ENCODE measurements at places on chromosomes 2 and 18.

DNA sequence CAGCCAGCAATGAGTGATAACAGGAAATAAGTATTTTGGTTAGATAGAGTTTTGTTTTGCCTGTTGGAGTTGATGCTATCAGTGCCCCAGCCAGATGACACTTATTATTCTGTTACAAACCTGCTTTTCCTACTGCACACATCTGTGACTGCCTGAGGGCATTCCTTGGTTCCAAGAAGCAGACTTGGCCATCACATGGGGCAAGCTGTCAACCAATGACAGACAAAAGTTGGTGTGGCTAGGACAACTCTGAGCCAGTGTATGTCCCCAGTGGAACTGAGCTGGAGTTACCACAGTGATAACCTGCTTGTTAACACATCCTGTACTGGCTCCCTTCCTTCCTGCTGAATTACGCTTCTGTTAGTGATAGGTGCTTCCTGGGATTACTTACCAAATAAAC, 54.5 kb downstream of the FAM171B start:
- no peak for DNase-seq

DNA sequence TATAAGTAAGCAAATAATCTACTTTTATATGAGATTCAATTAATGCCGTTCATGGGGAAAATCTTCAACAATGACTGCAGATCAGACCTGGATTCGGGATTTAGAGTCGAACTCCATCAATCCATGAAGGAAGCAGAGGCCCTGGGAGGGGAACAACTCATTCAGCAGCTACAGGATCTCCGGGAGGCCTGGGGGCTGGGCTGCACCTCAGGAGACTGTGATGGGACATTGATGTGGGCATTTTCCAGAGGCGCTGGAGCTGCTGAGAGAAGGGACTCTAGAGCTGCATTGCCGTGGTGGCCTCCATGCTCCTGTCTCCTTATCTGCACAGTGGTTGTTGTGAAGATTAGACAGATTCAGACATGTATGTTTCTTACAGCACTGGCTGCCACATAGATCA, 76.9 kb downstream of the MYT1L start:
- DNase-seq: no peak

DNA sequence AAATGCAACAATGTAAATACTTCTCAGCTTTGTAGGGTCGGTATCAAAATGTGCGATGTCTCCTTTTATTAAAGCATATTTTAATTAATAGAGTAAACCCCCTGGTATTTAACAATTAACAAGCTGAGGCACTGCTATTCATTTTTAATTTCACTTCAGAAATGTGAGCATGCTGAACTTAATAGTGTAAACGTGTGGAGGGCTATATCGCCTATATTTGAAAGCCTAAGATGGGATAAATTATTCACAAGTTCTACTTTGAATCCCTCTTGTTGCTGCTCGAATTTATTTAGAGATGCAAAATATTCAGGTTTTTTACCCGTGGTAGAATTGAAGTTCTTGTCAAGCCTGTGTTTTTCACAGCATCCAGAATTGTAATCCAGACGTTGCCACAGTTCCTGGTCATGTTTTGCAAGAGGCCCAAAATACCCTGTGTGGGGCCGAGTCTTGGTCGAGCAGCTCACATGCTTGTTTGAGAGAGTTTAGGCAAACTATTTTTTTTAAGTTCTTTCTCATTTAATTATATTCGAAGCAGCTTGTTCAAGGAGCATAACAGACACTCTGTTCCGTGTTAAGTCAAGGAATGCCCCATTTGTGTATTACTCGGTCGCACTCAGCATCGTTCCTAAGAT, 2.5 kb downstream of the SALL3 start:
- DNase-seq: no peak

DNA sequence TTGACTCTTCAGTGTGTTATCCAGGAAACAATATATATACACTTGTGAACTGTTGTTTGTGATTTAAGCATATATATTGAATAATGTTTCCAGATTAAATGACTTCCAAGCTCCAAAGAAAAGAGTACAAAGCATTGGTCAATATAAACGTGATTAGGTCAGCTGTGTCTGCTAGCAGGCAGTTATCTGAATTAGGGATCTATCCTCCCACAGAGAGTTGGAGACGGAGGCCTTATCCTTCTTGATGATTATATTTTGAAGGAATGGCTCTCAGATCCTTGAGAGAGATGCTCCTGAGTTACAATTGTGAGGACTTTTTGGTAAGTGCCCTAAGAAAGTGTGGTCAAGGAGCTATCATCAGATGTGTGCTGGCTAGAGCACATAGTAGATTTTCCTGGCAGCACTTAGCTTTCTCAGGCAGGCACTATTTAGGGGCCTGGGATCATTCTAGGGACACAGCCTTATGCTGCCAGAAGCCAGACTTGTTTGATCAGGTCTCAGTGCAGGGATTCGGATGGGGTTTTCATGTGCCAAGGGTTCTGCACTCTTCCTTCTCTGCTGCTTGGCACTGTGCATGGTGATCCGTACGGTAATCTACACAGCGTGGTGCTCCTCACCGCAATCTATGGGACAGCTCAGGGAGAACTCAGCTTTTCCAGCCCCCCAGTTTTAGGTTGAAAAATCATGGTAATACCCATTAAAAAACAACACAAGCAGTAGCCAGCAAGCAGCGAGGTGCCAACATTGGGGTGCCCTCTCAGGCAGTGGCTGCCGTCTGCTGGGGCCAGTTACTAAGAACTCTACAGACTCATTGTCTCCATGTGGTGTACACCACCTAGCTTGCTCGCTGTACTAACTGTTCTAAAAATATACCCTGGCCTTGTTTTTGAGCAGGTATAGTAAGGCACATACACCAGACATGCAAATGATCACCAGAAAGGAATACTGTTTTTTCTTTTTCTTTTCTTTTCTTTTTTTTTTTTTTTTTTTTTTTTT, 8.0 kb upstream of the ZDBF2 start:
- no peak for DNase-seq

GRCh38 chr2:64865831-64866345, 123.3 kb upstream of the SLC1A4 start:
- no peak for DNase-seq

GRCh38 chr18:49459404-49460171, 857 bp downstream of the DYM start:
- peak; percentile 29 for DNase-seq

GRCh38 chr2:50591642-50592041, 440.3 kb downstream of the NRXN1 start:
- DNase-seq: no peak

- DNase-seq: no peak
These were observed 312.1 kb upstream of the ZEB2 start for GRCh38 chr2:144832048-144832447.

DNA sequence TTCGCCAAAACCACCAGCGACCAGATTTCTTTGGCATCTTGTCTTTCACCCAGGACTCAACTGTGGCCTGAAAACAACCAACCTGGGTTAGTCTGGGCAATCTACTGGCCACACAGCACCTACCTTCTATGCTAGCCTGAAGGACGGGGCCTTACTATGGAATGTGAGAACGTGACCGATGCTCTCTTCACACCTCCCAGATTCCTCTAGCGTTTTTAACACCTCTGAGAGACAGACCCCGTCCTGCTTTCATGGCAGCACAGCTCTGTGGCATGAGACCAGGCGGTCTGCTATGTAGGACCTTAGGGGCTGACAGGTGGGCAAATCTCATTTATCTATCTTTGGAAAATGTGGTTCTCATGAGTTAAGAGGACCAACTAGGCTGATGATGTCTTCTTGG, 80.9 kb downstream of the EMILIN2 start:
- DNase-seq: no peak

- peak; percentile 20 for DNase-seq
These were observed 261.1 kb upstream of the RASGRP3 start for GRCh38 chr2:33215299-33215698.

DNA sequence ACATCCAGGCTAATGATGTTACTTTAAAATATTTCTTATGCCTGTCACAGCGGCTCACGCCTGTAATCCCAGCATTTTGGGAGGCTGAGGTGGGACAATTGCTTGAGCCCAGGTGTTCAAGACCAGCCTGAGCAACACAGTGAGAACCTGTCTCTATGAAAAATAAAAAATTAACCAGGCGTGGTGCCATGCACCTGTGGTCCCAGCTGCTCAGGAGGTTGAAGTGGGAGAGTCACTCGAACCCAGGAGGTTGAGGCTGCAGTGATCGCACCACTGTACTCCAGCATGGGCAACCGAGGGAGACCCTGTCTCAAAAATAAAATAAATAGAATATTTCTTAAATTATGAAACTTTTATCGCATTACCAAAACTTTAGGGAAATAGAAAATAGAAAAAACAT, 28.1 kb upstream of the ACTR3 start:
- DNase-seq: no peak

DNA sequence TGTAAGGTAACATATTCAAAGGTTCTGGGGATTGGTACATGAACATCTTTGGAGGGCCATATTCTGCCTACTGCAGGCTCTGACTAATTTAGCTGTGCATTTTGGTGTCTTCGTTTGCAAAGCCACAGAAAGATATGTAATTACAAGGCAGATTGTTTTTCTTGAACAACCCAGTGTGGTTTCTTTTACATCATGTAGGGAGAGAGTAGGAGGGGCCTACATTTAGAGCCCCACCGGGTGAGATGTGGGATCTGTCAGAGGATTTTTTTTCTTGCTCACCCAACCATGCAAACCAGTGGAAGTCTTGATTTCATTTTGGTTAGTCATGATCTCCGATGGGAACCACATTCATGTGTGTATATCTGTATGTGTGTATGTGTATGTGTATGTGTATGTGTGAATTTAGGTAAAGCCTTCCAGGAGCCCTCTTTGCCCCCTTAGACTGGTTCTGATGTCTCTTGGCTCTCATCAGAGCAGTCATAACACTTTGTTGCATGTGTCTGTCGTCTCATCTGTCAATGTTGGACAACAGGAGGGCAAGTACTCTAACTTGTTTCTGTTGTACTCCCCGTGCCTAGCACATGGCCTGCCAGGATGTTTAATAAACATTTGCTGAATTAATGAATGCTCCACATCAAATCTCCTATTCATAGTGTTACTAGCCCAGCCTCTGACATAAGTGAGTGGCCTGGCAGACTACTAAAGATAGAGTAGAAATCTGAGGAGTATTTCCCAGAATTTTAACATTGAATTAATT, 239.9 kb downstream of the MTX2 start:
- no peak for DNase-seq

GRCh38 chr2:56309626-56310170, 125.9 kb downstream of the CCDC85A start:
- no peak for DNase-seq

GRCh38 chr2:219713110-219713509, 85.7 kb downstream of the SLC4A3 start:
- peak; percentile 54 for DNase-seq

- DNase-seq: no peak
These were observed 382.1 kb upstream of the SETBP1 start for GRCh38 chr18:44298566-44298965.

DNA sequence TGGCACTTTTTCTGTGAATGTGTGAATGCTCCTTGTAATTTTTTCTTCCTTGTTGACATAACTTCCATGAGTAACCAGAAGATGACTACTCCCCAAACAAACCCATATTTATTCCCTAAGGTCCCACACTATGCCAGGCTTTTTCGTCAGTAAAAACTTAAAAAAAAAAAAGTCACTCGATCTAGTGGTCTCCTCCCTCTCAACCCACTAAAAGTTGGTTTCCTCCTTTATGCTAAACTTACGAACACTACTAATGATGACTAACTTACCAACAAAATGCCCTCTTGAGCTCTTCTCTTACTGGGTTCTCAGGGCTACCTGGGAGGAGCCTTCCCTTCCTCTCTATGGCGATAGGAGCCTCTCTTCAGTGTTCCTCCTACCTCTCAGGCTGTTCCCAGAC, 18.2 kb downstream of the ACVR1 start:
- peak; percentile 70 for DNase-seq

DNA sequence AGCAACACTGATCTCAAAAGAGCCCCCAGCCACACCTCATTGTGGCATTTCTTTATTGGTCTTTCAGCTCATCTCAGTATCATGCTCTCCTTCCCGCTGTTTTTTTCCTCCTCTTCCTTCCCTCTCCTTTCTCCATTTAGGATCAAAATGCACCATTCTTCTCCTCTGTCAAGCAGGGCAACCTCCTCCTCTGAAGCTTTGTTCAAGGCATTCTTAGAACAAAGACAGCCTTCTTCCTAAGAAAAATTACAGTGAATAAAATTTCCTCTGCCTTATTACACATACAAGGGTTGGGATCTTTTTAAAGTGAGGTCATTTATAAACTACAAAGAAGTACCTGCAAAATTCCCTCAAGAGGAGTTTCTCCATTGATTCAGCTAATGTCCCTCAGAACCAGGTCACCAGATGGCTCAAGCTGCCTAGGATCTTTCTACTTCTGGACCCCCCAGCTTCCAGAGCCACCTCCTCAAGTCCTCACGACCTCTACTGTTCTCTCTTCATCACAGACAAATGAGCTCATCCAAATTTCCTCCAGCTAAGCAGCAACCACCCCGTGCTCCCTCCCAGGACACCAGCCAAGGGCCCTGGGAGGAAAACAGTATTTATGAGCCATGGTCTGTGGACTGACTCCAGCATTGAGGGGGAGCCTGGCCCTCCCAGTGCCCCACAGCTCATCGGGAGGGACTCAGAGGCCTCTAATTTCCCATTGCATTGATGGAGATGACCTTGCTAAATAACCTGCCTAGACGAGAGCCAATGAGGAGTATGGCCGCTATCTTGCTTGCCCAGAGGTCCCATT, 18.0 kb downstream of the SFXN5 start:
- no peak for DNase-seq

DNA sequence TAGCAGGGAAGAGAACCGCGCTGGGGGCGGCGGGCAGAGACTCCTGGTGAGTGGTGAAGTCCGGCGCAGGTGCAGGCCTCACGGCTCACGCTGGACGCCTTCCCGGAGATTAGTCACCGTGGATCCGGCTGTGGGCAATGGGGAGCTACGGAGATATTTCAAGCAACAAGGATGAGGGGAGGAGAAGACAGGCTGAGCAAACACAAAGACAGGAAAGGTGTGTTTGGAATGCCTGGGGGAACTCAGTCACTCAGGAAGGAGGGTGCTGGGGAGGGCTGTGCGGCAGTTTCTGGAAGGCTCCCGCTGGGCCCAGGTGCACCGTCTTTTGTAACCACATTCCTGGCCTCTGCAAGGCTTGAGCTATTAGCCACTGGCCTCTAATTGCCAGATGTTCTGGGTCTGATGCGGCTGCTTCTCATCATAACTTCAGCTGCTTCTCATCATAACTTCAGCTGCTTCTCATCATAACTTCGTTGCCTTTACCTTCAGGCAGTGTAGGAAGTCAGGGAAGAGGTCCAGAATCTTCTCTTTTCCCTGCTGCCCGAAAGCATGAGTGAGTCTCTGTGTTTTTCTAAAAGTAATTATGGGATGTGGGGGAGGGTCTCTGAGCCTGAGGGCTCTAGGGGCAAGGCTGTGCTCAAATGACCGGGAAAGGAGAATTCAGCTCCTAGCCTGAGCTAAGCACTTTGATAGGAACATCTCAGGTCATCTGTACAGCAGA, 118.9 kb downstream of the PXDN start:
- DNase-seq: no peak

Measured in DMS53 (cell line).